ENCODE measurements at places on chromosomes 5 and 9.

DNA sequence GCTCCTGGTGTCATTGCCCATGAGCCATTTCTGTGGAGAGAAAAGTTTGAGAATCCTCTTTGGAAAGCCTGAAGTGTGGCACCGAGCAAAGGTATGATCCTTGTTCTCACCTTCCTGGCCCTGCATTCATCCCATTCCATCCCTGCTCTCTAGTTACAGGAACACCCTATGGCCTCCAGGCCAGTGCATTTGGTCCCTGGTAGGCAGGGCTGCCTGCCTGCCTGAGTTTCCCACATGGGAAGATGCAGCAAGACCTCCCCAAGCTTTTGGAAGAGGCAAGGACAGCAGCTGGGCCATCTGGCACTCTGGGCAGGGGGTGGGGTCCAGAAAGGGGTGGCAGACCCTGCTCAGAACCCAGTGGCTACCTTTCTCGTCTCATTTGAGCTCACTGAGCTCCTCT lies 24.5 kb downstream of the IGIP start:
- DNase-seq = no peak

- no peak for DNase-seq
Observed at GRCh38 chr5:139543423-139543991, 17.6 kb upstream of the UBE2D2 start.

DNA sequence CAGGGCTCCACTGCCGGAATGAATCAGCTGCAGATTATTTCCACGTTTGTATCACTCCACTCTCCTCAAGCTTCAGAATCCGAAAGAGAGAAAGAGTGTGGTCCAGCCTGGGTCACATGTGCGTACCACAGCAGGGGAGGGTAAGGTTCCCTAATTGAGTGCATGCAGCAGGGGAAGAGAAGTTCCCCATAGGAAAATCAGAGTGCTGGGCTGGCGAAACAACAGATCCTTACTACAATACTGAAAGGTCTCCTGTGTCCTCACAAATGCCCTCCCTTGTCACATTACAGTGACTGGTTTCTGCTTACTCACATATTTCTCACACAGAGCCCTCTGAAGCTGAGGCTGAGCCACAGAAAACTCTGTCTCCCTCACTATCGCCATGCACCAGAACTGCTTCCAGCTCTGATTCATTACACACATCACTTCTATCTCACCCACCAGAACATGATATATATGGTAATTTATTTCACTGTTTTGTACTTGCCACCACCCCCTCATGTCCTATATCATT lies 532.2 kb upstream of the TUSC1 start:
- no peak for DNase-seq

- no peak for DNase-seq
Observed at GRCh38 chr5:152556784-152557183, 151.7 kb upstream of the NMUR2 start.

GRCh38 chr5:27313549-27313948 lies 275.2 kb upstream of the CDH9 start:
- DNase-seq = no peak

GRCh38 chr5:59390074-59390659 lies 503.4 kb downstream of the PDE4D start:
- DNase-seq = no peak

GRCh38 chr5:158162026-158162425 lies 303.1 kb upstream of the CLINT1 start:
- no peak for DNase-seq

DNA sequence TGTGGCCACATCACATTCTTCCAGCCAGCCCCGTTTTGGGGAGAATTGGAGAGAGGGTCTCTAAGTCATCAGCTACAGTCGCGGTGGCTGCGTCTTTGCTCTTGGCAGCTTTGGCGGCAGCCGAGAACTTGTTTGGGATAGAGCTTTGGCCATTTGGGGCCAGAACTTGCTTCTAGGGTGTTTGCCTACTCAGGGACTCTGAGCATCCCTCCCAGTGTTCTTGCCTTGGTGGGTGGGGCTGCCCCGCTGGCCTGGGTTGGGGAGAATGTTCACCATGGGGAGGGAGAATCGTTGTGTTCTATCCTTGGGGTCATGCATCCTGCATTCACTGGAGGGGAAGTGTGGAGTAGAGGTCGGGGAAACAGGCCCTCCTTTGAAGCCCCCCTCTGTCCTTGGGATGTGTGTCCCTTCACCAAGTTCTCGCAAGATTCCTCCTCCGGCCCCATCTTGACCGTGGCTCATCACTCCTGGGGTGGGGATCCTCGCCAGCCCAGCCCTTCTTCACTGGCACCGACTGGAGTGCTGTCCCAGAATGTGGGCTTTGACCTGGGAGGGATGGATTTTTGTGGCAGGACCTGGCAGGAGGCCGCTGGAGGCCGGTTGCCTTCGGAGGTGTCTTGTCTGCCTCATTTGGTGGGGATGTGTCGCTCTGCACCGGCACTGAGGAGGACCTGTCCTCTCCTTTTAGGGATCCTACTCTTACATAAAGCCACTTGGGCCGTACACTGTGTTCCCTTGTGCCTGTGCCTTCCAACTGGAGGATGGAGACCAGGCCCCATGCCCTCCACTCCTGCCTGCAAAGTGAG lies 3.5 kb downstream of the PHF2 start:
- no peak for DNase-seq

- DNase-seq = no peak
Observed at GRCh38 chr5:150577378-150578139, 62.9 kb upstream of the SYNPO start.

- DNase-seq = no peak
Observed at GRCh38 chr5:151167022-151167421, 9.4 kb upstream of the ANXA6 start.

GRCh38 chr9:133114886-133115603 lies 6.0 kb downstream of the RALGDS start:
- no peak for DNase-seq

DNA sequence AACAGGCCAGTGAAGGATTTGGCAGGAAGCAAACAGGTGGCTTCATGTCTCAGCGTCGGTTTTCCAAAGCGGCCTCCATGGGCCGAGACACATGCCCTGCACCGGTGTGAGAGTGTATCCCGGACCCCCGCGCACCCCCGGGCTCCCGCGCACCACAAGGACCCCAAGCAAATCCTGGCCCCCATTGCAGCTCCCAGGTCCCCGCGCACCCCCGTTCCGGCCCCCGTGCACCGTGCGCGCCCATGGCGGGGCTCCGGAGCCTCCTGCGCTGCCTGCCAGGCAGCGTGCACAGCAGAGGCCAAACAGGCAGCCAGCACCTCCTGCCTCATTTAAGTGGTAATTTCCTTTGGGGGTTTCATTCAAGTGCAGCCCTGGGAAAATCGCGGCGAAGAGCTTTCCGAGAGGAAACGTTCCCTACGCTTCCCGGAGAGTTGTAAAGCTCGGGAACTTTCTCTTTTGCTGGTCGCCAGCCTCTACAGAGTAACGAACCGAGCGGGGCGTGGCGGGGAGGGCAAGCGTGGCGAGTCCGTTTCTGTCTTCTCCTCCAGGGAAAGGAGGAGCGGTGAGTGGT lies 145.5 kb upstream of the SLC24A2 start:
- DNase-seq = no peak

- no peak for DNase-seq
Observed at GRCh38 chr5:145848854-145849253, 13.7 kb upstream of the PRELID2 start.

- DNase-seq = no peak
Observed at GRCh38 chr5:110625376-110625999, 101.0 kb downstream of the TMEM232 start.

DNA sequence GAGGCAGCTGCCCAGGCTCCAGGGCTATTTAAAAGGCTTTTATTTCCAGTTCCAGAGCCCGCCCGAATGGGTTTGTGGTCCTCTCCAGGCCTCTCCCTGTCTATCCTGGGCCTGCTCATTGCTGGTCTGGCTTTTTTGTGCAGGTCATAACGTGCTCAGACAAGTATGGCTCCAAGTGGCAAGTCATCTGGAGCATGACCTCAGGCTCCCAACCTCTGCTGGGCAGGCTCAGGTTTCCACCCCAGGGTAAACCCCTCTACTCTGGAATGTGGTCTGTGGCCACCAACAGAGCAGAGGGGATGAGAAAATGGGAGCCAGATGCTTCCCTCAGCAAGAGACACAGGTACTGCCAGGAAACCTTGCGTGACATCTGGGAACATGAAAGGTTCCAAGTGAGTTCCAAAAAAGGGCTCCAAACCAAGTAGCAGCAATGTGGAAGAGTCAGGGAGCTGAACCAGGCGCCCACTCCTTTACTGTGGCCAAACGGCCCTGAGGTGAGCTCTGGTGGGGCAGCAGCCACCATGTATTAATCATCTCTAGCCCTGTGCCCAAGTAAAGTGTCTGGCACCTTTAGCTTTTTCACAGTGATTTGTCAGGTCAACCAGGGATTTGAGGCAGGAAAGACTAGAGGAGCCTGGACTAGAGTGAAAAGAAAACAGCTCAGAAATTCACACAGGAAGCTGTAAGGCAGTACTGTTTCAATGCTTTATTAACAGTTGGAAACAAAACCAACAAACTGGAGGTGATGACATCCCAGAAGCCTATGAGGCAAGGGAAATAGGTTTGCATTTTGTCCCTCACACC lies 25.7 kb downstream of the PCDHGC5 start:
- DNase-seq = peak; percentile 44

DNA sequence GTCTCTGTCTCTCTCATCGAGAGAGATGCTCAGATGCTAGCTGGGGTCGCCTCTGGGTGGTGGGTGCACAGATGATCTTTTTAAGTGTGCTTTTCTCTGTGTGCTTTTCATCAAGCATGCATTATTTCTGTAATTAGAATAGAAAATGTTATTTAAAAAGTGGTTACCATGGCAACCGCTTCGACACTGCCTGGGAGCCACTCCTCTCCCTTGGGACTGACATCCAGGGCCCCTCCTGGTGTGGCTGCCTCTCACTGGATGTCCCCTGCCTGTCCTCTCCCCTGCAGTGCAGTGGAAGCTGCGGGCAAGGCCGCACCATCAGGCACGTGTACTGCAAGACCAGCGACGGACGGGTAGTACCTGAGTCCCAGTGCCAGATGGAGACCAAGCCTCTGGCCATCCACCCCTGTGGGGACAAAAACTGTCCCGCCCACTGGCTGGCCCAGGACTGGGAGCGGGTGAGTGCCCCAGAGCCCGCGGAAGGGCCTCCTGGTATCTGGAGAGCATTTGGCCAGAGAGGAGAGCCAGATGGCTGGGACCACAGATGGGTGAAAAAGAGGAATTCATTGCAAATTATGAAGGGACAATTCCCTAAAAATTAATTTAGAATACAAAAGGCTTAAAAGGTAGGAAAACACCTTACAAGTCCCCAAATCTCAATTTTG lies 34.7 kb downstream of the ADAMTSL2 start:
- DNase-seq = no peak

DNA sequence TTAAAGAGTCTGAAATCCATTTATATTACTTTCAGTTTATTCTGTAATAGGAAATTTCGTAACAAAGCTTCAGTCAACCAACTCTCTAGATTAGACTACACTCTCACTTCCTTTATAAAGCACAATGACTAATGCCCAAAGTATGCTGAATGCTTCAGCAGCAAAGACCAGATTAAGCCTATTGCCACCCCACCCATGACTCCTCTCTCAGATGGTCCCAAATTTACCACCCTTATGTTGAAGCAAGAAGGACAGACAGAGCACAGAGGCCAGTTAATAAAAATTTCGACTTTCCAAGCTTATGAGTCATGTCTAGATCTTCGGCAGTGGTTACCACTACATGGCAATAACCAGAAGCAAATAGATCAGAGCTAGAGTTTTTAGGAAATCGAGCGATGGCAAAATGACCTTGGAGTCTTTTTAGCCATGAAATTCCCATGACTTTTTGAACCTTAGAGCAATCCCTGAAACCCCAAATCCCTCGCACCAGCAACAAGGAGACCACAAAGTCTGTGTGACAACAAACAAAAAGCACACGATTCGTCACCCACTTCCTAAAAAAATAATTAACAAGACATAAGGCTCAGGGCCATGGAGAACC lies 287.8 kb upstream of the RASA1 start:
- peak; percentile 18 for DNase-seq

- DNase-seq = no peak
Observed at GRCh38 chr5:41143131-41143901, 70.0 kb downstream of the C6 start.

- no peak for DNase-seq
Observed at GRCh38 chr9:105038051-105038450, 110.1 kb upstream of the ABCA1 start.

- DNase-seq = no peak
Observed at GRCh38 chr9:98172604-98173003, 19.8 kb downstream of the CORO2A start.

- no peak for DNase-seq
Observed at GRCh38 chr5:64765804-64766504, 2.5 kb downstream of the SREK1IP1 start.

- no peak for DNase-seq
Observed at GRCh38 chr9:93212409-93212808, 28.5 kb downstream of the WNK2 start.

- no peak for DNase-seq
Observed at GRCh38 chr5:39494107-39494510, 69.3 kb upstream of the DAB2 start.

- DNase-seq = no peak
Observed at GRCh38 chr9:99167119-99167518, 54.6 kb downstream of the ALG2 start.

- no peak for DNase-seq
Observed at GRCh38 chr9:131253891-131254491, 22.3 kb downstream of the FAM78A start.

- DNase-seq = no peak
Observed at GRCh38 chr5:63564789-63565188, 397.5 kb downstream of the HTR1A start.

- DNase-seq = peak; percentile 51
Observed at GRCh38 chr9:38062498-38063362, 6.3 kb downstream of the SHB start.

- DNase-seq = no peak
Observed at GRCh38 chr5:77256406-77256805, 45.9 kb downstream of the PDE8B start.

DNA sequence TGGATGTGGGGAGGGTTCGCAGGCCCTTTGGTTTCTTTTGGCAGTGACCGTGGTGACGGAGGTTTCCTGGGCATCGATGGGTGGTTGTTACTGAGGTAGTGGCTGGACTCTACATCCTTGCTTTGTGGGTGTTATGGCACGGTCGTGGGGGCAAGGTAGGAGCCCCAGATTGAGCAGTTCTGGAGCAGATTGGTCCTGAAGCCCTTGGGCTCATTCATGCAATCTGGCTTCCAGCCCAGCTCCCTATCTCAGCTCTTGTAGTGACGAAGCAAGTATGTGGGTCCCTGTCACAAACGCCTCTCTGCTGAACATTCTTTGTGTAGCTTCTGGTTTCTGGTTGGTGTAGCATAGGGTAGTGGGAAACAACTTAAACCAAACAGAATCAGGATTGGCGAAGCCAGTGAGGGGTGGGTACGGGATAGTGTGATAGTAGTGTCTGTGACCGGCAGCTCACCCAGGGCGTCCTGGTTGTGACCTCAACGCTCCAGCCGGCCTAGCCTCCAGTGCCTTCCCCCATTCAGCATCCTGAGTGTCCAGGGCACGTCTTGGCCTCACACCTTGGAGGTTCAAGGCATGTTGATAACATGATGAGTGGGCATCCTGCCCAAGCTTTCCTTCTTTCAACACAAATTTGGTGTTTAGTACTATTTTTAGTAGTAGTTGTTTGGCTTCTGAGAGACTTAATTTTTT lies 2.9 kb downstream of the NDUFS6 start:
- no peak for DNase-seq

GRCh38 chr5:10600626-10601245 lies 36.9 kb downstream of the ANKRD33B start:
- DNase-seq = no peak
